ENCODE measurements at places on chromosomes 3 and 15.
A peak's percentile ranks its signal among the peaks of the same experiment; 100 is the strongest.

DNA sequence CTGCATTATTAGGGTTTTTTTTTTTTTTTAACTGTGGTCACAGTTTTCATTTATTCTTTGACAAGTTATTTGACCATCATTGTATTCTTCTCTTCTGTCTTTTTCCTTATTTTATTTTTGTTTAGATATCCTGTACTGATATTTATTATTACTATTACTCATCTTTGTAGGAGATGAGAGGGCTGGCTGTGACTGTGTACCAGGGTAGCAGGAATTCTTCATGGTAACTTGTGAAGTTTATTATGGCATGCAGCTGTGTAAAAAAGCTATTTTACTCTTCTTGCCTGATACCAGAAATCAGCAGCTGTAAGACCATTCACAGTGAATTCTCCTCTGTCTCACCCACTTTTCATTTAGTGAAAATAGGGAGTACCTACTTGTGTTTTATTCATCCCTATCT is 44.5 kb downstream of the ATP6V1A start:
- H3K27ac ChIP-seq, result no peak overlapping the region
- no peaks in the 10 kb centered on the region for H3K27me3 ChIP-seq
- H3K36me3 ChIP-seq, result peaks cover 18% of the 10 kb centered on the region
- H3K4me1 ChIP-seq, result no peaks in the 10 kb centered on the region
- H3K4me3 ChIP-seq, result no peak overlapping the region

DNA sequence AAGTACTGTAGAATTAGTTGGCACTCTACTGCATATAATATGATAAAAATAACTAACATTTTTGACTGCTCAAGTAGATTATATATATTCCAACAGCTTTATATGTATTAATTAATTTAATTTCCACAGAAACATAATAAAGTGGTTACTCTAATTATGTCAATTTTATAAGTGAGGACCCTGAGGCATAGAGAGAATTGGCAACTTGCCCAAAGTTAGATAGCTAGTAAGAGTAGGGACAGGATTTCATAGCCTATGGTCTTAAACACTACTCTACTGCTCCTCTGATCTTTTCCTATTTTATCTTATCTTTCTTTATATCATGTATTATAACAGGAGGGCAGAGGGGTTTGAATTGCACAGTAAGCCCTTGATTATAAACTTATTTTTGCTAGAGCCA is 418.7 kb upstream of the SGO1 start:
- H3K27ac ChIP-seq, result no peak overlapping the region
- DNase-seq, result no peak
- no peaks in the 10 kb centered on the region for H3K27me3 ChIP-seq
- no peaks in the 10 kb centered on the region for H3K4me1 ChIP-seq
- no peaks in the 10 kb centered on the region for H3K36me3 ChIP-seq

DNA sequence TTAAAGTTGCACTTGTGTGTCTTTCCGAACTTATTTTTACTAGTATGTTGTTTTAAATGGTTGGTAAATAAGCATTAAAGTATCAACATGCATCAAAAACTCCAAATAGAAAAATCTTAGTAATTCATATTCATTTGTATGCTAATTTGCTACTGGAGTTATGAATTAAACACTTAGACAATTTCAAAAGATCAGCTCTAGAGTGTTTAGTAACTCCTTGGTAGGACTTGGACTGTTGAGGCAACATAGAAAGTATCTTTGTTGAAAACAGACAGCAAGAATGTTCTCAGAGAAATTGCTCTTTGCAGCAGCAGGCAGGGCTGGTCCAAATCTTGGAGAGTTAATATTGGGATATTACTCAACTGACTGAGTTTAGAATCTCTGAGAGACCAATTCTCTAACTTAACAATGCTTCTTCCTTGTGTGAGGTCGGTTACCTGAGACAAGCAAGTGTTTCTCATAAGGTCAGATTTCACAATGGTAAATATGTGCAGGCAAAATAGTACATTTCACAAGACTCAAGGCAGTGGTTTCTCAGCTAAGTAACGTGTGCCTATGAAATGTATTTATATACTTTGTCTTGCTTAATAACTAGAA is 147.8 kb upstream of the IL12A start:
- H3K4me1 ChIP-seq, result no peaks in the 10 kb centered on the region
- H3K27ac ChIP-seq, result no peak overlapping the region
- peaks cover 35% of the 10 kb centered on the region for H3K27me3 ChIP-seq
- no peak for DNase-seq

- H3K4me3 ChIP-seq, result no peak overlapping the region
- no peak for DNase-seq
- no peaks in the 10 kb centered on the region for H3K27me3 ChIP-seq
- peaks cover 15% of the 10 kb centered on the region for H3K36me3 ChIP-seq
- H3K4me1 ChIP-seq, result peaks cover under 1% of the 10 kb centered on the region
- H3K27ac ChIP-seq, result no peak overlapping the region
Observed at GRCh38 chr15:48345516-48345915, 14.3 kb downstream of the DUT start.

- no peak for DNase-seq
- H3K4me3 ChIP-seq, result no peak overlapping the region
- peaks cover 3% of the 10 kb centered on the region for H3K27me3 ChIP-seq
- H3K4me1 ChIP-seq, result no peaks in the 10 kb centered on the region
- no peak overlapping the region for H3K27ac ChIP-seq
Observed at GRCh38 chr3:40720863-40721262, 196.1 kb downstream of the ZNF621 start.

DNA sequence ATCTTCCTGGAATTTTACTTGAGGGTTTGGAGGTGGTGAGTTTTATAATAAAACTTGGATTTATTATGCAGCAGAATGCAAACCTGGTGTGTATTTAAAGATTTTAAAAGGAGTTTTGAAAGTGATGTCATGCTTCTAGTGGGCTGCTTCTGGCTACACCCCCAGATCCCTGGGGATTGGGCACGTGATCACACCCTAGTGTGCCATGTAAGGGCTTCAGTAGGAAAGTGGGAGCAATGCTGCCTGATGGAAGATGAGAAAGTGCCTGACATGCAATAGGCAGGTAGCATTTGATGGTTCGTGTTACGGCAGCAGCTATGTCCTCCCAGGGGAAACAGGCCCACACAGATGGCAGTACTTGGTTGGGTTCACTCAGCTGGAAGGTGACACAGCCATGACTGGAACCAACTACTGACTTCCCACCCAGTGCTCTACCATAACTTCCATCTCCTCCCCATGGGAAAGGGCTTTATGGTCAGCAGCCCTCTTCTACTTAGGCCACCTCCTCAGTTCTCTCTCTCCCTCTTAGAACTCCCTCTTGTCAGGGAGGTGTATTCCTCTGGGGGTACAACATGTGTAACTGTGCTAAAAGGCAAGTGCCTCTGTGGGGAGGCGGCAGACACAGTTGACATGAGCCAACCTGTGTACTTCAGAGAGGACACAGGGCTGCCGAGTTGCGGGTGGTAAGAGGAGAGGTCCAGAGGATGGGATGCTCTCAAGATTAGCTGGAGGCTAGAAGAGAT is 5.6 kb downstream of the ITPKA start:
- no peak for DNase-seq
- H3K27ac ChIP-seq, result no peak overlapping the region
- H3K4me1 ChIP-seq, result peaks cover 7% of the 10 kb centered on the region
- peaks cover 84% of the 10 kb centered on the region for H3K27me3 ChIP-seq
- no peaks in the 10 kb centered on the region for H3K36me3 ChIP-seq

DNA sequence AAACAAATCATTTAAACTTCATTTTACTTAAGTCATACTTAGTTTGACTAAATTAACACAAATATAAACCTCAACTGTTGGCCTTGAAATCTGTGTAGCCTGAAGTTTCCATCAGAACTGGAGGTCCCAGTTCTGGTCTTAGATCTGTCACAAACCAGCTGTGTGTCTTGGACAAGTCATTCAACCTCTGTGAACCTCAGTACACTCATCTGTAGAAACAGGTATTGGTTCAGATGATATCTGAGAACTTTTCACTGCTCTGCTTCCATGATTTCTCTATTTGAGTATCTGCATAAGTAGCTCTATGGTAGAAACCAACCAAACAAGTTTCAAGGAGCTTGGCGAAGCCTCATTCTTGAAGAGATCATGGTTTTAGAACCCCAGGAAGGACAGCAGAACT is 60.4 kb upstream of the SLC2A2 start:
- H3K36me3 ChIP-seq, result peaks cover 38% of the 10 kb centered on the region
- H3K4me1 ChIP-seq, result peaks cover 9% of the 10 kb centered on the region
- H3K4me3 ChIP-seq, result no peak overlapping the region
- H3K27me3 ChIP-seq, result no peaks in the 10 kb centered on the region
- no peak overlapping the region for H3K27ac ChIP-seq
- no peak for DNase-seq

- H3K36me3 ChIP-seq, result no peaks in the 10 kb centered on the region
- peaks cover 60% of the 10 kb centered on the region for H3K27me3 ChIP-seq
- DNase-seq, result no peak
- H3K4me1 ChIP-seq, result no peaks in the 10 kb centered on the region
- H3K27ac ChIP-seq, result no peak overlapping the region
Observed at GRCh38 chr3:186679151-186679550, 13.3 kb downstream of the HRG start.

- DNase-seq, result no peak
- H3K36me3 ChIP-seq, result peaks cover 14% of the 10 kb centered on the region
- no peaks in the 10 kb centered on the region for H3K27me3 ChIP-seq
- H3K27ac ChIP-seq, result no peak overlapping the region
- no peak overlapping the region for H3K4me3 ChIP-seq
Observed at GRCh38 chr15:64982472-64982871, 7.2 kb downstream of the SPG21 start.

DNA sequence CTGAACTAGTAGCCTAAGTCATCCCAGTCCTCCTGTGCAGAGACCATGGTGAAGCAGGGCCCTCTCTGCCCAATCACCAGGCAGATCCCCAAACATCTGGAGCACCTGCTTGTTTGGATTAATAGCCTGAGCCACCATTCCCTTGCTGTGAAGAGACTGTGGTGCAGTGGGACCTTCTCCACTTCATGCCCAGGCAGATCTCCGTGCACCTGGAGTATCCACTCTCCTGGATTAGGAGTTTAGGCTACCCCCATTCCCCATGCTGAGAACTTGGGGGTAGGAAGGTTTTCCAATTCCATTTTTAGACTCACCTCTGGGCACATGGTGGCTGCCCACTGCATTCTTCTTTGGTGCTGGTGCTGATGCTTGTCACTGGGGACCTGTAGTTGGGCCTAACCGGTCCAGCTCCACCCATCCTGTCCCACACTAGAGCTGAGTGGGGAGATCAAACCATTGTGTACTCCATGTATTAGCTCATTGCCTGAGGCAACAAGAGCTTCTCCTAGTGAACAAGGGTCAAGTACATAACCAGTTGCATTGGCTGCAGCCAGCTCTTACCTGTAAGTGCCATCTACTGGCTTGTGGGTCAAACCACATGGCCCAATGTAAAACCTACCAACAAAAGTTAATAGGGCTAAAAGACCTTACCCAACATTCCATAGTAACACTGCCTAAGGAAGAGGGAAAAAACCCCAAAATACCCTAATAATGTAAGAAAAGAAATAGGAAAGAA is 382.5 kb upstream of the CBLB start:
- DNase-seq, result no peak
- H3K4me3 ChIP-seq, result no peak overlapping the region
- peak overlapping the region; percentile 67 for H3K27ac ChIP-seq
- peaks cover 22% of the 10 kb centered on the region for H3K4me1 ChIP-seq
- peaks cover 38% of the 10 kb centered on the region for H3K36me3 ChIP-seq

DNA sequence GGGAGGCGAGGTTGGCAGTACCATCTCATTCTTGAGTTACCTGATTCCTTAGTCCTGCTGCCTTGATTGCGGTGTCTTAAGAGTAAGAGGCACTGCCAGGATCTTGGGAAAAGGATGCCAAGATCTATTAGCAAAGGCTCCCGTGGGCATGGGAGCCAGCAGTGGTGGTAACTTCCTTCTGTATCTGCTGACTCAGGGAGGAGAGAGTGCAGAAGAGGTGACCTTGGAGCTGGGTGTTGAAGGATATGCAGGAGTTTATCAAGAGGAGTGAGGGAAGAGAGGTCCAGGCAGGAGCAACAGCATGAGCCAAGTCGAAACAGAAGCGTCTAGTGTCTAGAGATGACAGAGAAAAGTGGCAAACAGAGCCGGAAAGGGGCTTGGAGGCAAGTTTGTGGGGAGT is 4.5 kb downstream of the MESP2 start:
- no peak for DNase-seq
- H3K27ac ChIP-seq, result no peak overlapping the region
- peaks cover 6% of the 10 kb centered on the region for H3K4me1 ChIP-seq
- no peak overlapping the region for H3K4me3 ChIP-seq

DNA sequence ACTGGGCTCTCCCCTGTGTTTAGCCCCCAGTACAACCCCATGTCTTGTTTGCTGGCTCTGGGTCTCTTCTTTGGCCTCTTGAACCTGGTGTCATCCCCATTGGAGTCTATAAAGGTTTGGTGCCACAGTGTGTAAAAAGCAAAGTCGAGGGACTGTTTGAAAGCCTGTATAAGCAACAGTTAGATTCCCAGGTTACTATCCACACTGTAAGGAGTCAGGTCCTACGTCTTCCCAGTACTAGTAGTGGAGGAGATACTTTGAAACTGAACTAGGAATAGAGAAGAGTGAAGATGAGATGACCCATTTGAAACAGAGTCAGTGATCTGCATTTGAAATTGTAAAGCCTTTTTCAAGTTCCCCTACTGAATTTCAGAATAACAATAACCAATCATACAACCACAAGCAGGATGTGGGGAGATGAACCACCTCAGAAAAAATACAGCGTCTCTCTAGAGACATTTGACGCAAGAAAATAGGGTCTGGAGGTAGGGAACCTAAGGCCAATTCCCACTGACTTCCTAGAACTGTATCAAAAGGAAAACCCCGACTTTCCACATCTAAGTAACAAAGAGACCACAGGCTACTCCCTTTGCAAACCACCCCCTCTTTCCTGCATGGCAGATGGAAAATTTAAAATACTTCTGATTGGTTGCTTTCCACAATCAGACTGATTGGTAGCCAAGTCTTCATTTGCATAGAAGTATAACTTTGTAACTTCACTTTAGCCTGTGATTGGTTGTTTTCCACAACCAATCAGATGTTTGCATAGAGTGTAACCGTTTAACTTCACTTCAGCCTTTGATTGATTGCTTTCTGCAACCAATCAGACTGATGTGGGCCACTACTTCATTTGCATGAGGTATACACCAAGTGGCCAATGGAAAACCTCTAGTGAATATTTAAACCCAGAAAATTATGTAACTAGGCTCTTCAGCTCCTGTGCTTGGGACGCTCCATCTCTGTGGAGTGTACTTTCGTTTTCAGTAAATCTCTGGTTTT is 49.9 kb upstream of the NEDD4 start:
- peaks cover 5% of the 10 kb centered on the region for H3K27me3 ChIP-seq
- peak; percentile 42 for DNase-seq
- H3K4me1 ChIP-seq, result peaks cover 22% of the 10 kb centered on the region

DNA sequence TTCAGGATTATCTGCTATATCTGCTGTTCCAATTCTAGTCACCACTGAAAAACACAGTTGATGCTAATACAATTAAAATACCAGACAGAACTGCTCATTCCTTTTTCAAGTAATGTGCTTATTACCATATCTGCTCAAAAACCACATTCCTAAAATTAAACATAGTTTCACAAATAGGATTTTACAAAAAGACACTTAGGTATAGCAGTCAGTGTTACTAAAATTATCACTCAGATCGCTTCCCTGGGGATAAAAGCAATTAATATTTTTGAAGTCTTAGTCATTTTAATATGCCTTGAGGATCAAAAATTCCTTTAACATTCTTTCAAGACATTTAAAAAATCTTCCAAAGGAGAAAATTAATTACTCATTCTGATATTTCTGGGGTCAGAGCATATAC is 71.5 kb downstream of the RAD18 start:
- no peak for DNase-seq
- no peaks in the 10 kb centered on the region for H3K4me1 ChIP-seq
- no peaks in the 10 kb centered on the region for H3K27me3 ChIP-seq
- H3K27ac ChIP-seq, result no peak overlapping the region

Measured in activated naive CD8-positive, alpha-beta T cell treated with anti-CD3 and anti-CD28 coated beads, Interleukin-2, amount 10 ng/mL, durations not matched to agents 7 days and 5 days (primary cell).